MCF 10A (cell line): ENCODE measurements at places on chromosomes 12 and 14.

GRCh38 chr12:109961201-109961600 is 35.0 kb downstream of the GIT2 start:
- DNase-seq: no peak

- no peak for DNase-seq
Observed at GRCh38 chr12:38850461-38850860, 54.9 kb downstream of the CPNE8 start.

DNA sequence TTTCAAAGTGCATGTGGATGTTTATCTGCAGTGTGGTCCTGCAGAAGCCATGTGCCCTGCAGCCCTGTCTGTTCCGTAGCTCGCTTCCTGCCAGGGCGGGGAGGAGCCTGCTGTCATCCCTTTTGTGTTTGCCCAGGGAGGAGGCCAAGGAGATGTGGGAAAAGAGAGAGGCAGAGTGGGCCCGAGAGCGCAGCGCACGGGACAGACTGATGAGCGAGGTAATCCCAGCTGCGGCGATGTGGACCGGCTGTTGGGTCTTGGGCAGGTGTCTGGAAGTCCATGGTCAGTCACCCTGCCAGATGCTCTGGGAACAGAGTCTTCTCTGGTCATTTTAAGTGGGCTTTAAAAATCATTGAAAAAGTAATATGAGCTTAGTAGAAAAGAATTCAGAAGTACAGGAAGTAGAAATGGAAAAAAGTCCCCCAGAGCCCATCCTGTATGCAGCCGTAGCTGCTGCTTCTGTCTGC is 12.8 kb downstream of the TCHP start:
- no peak for DNase-seq

GRCh38 chr14:59707778-59708561 is 131.4 kb upstream of the CCDC175 start:
- DNase-seq: peak; percentile 61

DNA sequence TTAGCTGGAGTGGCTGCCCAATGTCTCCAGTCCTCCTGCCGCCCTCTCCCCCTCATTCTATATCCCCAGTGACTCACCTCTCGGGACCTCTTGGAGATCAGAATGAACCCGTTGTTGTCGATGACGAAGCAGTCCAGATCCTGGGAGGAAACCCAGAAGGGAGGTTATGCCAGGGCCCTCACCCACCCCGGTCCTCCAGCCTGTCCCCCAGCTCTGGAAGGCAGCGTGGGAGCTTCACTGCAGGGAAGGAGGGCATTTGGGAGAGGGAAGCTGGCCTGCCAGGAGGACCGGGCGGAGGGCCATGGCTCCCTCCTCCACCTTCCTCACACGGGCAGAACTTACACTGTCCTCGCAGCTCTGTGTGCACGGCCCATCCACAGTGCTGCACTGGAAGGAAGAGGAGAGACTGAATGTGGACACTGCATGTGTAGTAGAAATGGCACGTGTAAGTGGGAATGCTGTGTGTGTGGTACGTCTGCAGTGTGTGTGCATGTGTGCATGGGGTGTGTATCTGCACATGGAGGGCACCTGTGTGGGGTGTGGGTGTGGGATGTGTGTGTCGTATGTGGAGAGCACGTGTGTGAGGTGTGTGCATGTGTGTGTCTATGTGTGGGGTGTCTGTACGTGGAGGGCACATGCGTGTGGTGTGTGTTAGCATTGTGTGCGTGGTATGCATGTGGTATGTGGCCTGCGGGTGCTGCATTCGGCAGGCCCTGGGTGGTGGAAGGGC is 10.0 kb upstream of the LRTM2 start:
- DNase-seq: peak; percentile 19

GRCh38 chr12:5568325-5568981 is 136.5 kb downstream of the NTF3 start:
- DNase-seq: no peak

DNA sequence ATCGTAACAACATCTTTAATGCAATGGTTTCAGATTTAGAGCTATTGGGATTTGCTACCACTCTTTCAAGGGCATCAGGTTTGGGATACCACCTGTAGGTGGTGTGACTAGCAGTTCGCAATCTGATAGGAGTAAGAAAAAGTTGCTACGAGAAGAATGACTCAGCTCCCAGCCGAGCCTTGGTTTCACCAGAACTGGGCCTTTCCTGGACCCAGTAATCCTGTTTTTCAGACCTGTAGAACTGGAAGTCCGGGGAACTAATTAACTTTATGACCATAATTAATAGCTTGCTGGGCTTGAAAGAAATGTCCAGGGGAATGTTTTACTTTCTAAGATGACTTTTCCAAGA is 770 bp downstream of the ABHD4 start:
- DNase-seq: peak; percentile 69

- DNase-seq: no peak
Observed at GRCh38 chr12:123617580-123617979, 15.7 kb downstream of the DDX55 start.

GRCh38 chr12:120887253-120888043 is 16.7 kb downstream of the SPPL3 start:
- DNase-seq: no peak

GRCh38 chr12:100026241-100026640 is 41.5 kb upstream of the ANKS1B start:
- DNase-seq: no peak

DNA sequence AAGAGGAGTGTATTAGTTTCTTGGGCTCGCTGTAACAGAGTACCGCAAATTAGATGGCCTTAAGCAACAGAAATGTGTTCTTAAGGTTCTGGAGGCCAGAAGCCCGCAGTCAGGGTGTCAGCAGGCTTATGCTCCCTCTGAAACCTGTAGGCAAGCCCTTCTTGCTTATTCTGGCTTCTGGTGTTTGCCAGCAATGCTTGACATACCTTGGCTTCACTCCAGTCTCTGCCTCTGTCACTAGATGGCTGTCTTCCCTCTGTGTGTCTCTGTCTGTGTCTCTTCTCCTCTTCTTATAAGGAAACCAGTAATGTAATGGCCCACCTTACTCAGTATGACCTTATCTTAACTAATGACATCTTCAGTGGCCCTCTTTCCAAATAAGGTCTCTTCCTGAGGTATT is 85.1 kb downstream of the DERA start:
- DNase-seq: peak; percentile 30

GRCh38 chr14:26598081-26598671 is 343 bp upstream of the NOVA1 start:
- DNase-seq: no peak
